NCI-H1436 (cell line): ENCODE measurements at places on chromosomes 4 and X.

GRCh38 chrX:153929576-153929975 is 3.5 kb upstream of the ARHGAP4 start:
- DNase-seq = no peak

DNA sequence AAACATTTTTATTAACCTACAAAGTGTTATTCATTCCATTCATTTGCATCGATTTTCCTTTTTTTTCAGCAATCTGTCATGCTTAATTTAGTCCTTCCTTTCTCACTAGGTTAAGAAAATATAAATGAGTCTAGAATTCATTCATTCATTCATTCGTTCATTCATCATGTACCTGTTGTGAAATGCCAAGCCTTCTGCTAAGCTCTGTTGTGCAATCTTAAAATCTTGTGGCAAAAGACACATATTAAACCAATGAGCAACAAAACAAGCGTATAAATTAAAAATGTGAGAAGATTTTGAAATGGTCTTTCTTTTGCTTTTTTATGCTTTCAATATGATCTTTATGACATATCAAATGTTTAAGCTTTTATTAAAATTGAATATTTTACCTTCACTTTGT is 88.6 kb upstream of the MAD2L1 start:
- no peak for DNase-seq

GRCh38 chr4:154503598-154503997 is 12.0 kb upstream of the DCHS2 start:
- no peak for DNase-seq

GRCh38 chrX:154429711-154430110 is 1.2 kb downstream of the ATP6AP1 start:
- no peak for DNase-seq

DNA sequence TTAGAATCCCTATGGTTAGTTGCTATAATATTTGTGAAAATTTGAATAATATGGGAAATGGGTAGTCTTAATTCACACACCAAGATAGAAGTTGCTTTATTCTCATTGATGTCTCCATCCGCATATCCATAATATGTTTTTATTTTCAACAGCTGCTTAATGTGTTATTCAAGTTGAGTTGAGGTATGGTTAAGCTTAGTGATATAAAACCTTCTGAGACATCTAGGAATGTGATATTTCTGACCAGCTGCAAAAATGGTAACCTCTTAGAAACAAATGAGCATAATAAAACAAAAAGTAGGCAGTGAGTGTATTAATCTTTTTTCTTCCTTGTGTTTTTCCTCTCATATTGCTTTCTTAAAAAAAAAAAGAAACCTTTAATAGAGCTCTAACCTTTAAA is 172.9 kb downstream of the TENM3 start:
- no peak for DNase-seq

DNA sequence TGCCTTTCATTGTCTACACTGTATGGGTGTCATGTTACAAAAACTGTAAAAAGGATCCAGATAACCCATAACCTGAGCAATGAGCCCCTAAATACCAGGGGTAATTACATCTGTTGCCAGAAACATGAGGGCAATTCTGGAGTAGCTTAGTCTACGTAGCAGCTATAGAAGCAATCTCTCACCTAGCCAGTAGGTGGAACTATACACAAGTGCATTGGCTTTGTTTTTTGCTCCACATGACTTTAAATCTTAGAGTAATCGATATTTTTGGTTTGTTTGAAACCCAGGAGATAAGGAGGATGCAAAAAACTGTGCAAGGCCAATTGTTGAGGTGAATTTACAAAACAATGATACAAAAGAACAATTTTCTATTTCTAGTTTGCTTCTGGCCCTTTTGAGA is 57.5 kb downstream of the GPR82 start:
- peak; percentile 3 for DNase-seq

DNA sequence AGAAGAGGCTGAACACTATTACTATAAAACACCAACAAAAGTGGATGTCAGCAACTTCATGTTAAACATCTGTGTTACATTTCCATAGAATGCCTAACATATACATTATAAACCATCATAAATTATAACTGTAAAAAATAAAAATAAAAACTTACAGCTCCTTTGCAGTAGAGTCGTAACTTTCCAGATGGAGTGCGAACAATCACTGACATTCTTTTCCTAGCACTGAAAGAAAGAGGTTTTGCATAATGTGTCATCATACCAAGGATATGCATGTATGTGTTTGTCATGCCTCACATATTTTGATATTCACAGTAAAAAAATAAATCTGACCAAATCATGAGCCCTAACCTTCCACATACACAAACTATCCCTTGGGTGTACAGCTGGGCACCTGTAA is 113.1 kb downstream of the ATP8A1 start:
- DNase-seq = no peak

- no peak for DNase-seq
Observed at GRCh38 chrX:72050011-72050410, 81.7 kb downstream of the RTL5 start.

DNA sequence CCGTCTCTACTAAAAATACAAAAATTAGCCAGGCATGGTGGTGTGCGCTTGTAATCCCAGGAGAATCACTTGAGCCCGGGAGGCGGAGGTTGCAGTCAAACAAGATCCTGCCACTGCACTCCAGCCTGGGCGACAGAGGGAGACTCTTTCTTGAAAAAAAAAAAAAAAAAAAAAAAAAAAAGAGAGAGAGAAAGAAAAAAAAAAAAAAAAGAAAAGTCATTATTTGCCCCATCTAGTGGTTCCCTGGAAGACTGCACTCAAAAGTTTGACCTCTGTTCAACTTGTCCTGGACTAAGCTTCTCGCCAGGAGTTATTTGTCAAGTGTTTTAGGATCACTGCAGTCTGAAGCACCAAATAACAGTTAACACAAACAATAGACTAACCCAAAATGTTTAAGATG is 45.3 kb upstream of the KCTD8 start:
- DNase-seq = no peak

DNA sequence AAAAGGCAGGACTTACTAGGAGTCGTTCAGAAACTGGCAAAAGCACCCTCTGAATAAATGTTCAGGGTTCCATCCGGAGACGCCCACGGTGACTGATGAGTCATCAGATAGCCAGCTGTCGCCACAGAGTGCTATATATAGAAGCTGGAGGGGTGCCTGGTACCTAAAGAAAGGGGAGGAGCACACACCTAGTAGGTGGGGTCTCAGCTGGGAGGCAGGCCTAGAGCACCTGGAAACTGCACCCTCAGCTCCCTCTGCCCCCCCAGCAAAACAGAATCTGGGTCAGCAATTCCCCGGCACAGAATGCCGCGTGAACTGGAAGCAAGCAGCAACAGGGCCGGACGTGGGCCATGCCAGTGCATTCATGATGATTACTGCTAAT is 242.0 kb downstream of the BCOR start:
- peak; percentile 33 for DNase-seq

DNA sequence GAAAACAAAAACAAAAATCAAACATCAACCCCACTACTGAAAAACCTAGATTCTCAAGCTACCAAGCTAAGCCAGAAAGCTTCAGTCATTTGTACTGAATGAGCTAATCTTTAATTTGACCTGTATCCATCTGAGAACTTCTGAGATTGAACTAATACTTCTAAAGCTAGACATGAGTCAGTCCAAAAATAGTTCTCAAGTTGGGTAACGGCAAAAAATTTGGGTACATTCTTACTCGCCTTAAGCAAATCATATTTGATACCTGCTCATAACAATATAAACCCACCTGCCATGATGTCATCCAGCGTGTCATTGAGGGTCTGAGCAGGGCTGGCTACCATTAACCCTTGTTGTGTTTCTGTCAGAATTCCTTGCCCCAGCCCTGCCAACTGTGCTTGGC is 69.7 kb upstream of the COX18 start:
- DNase-seq = no peak

- no peak for DNase-seq
Observed at GRCh38 chr4:161442921-161443320, 720.9 kb downstream of the FSTL5 start.

DNA sequence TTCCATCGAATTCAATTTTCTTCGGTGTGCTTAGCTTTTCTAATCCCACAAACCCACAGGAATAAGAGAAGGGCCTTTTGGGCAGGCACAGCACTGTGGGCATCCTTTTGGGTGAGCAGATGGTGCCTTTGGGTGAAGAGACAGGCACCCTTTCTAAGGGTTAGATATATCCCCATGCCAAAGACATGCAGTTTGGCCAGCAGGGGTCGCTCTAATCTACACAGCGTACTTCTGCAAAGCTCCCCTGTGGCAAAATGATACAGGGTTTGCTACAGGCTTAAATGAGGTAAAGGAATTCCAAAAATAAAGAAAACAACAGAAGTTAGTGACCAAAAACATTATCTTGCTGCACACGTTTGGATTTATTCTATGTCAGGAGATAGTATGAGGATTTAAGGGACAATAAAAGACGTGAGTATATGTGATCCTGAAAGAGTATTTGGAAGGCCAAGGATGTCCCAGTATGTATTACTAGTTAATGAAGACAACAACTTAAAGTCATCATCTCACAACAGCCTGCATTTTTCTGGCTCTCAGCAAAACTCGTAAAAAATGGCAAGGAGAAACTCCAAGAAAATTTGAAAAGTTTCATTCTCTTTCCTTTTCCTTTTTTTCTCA is 49.5 kb downstream of the PHEX start:
- DNase-seq = no peak

DNA sequence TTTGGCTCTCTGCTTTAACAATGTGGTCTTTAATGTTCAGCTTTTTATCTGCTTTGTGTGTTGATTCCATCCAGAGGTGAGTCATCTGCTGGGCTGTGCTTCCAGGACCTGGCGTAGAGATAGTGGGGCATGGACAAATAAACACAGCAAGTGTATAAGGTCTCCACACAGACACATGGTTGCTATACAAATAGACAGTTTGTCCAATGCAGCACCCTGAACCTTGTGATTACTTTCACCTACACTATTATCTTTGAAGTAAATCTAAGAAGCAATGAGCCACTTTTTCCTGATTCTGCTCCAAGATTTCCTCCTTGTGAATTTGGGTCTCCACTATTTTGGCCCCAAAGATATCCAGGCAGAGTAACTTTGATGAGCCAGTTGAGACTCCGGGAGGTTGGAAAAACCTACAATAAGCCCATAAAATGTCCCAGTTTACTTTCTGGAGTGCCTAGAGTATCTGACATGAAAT is 12.1 kb downstream of the PPARGC1A start:
- DNase-seq = no peak

- no peak for DNase-seq
Observed at GRCh38 chr4:165756836-165757235, 116.2 kb upstream of the TLL1 start.

DNA sequence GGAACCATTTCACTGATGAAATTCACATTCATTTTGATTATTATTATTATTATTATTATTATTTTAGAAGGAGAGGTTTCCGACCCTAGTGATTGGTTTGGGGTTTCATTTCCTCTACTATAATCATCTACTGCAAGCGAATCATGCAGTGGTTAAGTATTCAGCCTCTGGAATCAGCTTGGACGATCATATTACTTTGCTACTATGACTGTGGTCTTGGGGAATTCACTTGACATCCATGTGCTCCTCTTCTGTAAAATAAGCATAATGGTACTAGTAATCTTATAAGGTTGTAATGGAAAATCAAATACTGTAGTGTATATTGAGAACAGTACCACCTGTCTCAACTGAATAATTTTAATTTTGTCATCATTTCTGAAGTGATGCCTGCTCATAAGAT is 132.1 kb upstream of the SLC4A4 start:
- DNase-seq = no peak

GRCh38 chrX:7486505-7486904 is 338.6 kb upstream of the PUDP start:
- no peak for DNase-seq

GRCh38 chrX:103831803-103832544 is at the start of gene RAB9B:
RAB9B (minus strand) TSS chrX:103832257; CDS start chrX:103825784, 6,473 bp downstream.
- peak; percentile 38 for DNase-seq

DNA sequence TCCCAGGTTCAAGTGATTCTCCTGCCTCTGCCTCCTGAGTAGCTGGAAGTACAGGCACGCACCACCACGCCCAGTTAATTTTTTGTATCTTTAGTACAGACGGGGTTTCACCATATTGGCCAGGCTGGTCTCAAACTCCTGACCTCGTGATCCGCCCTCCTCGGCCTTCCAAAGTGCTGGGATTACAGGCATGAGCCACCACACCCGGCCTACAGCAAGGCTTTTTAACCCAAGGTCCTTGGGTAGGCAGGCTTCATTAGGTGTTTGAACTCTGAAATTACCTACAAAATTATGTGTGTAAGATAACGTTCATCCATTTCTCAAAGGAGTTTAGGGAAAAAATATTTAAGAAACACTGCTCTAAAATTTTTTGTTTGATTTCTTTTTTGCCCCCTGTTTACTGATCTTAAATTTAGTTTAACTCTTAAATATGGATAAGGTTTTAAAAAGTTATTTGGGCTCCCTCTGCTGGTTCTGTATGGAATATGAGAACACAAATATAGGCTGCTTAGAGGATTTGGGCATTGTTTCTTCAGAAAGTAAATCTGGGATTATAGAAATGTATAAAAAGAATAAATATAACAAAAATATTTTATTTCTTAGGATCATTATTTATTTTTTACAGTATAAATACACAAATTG is 92.8 kb downstream of the CBR4 start:
- peak; percentile 24 for DNase-seq

DNA sequence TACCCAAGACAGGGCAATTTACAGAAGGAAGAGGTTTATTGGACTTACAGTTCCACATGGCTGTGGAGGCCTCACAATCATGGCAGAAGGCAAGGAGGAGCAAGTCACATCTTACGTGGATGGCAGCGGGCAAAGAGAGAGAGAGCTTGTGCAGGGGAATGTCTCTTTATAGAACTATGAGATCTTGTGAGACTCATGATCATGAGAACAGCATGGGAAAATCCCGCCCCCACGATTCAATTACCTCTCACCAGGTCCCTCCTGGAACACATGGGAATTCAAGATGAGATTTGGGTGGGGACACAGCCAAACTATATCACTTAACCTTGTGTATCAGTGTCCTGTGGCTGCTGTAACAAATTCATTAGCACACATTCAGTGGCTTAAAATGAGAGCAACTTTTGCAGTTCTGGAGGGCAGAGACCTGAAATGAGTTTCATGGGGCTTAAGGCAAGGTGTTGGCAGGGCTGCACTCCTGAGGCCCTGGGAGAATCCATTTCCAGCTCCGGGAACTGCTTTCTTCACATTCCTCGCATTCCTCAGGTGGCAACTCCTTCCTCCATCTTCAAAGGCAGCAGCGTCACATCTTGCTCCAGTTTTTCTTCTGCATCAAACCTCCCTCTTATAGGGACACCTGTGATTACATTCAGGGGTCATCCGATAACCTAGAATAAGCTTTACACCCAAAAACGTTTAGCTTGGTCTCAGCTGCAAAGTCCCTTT is 22.3 kb upstream of the NSG1 start:
- DNase-seq = no peak

DNA sequence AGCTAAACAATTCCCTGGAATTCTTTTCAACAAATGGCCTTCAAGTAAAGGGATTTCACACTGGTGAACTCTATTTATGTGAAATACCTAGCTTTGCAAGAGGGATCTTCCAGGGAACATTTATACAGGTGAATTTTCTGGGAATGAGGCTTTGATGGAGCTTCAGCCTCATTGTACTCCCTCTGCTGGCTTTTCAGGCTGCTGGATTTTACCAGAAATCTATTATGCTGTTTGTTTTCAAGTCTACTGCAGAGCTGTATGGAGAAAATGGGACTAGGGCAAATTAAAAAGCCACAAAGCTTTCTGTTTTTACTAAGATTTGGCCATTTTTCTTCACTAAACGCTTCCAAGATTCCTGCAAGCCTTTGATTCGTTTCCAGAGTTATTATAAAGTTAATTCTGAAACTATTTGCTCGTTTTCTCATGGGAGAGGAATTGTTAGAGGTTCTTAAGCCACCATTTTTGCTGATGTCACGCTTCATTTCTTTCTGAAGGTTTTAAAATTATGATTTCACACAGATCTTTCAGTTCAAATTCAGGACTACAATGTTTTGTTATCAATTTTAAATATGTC is 31.6 kb downstream of the KDM6A start:
- DNase-seq = no peak
